ENCODE measurements at places on chromosomes 2 and 18.
A peak's percentile ranks its signal among the peaks of the same experiment; 100 is the strongest.

DNA sequence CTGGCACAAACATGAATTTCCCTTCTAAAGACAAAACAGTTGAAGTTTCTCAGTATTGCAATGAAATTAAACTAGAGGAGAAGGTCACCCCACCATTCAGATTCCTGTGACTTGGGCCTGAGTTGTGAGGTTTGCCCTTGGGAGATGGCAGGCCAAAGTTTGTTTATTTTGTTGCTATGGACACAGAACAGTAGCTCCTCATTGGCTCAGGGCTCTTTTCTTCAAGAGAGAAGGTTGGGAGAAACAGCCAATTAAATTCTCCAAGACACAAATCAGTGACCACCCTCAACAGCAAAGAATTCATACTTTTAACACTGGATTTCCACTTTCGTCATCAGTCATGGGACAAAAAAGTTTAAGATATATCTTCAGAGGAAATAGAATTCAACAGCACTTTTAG lies at the start of gene FLACC1:
Gene FLACC1 (minus strand): TSS at position 125 of the 400 bp plus-strand sequence. CDS start 5,941 bp downstream, outside the sequence.
- DNase-seq = peak; percentile 34

DNA sequence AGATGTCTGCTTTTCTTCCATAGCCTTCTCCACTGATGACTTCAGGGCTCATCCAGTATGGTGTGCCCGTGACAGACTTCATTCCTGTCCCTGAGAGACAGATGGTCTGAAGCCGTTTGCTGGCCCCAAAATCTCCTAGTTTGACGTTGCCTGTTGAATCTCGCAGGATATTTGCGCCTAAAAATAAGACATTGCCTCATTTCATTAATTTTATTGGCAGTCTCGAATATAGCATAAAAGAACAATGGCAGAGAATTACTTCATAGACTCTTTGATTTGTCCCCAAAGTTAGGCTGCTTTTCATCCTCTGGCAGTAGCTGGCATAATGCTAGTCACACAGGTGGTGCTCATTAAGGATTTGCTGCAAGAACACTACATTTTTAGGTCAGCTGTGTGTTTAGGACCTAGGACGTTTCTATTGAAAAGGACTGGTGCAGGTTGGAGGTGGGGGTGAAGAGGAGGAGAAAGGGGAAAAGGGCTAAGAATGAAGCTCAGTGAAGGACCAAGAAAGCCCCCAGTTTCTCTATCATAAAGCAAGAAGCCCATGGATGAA lies 14.7 kb upstream of the ERCC3 start:
- DNase-seq = no peak

DNA sequence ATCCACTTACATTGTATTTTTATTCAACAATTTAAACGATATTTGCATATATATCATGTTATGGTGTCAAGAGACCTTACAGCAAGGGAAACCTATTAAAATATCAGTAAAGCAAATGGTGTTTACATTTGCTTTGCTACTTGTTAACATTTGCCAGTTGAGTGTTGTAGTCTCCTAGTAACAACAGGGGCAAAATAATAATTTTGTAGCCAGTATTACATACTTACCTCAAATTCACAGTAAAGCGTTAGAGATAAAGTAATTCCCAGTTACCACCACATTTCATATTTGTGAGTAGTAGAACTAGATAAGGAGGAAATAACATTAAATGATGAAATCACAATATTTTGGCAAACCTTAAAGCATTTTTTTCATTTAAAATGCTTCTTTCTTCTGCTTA lies 71.3 kb downstream of the FASTKD2 start:
- DNase-seq = no peak

GRCh38 chr2:106165029-106165428 lies 29.1 kb downstream of the UXS1 start:
- DNase-seq = no peak

GRCh38 chr18:77110400-77110799 lies 22.2 kb downstream of the MBP start:
- DNase-seq = no peak

GRCh38 chr2:204325468-204325867 lies 219.8 kb upstream of the PARD3B start:
- DNase-seq = peak; percentile 86

- peak; percentile 53 for DNase-seq
These were observed 154.7 kb downstream of the EML6 start for GRCh38 chr2:54878182-54878581.
